Stimulated activated memory B cell treated with anti-CD40 and anti-IgM and Interleukin-4, amounts not matched to agents 10 μg/mL and 1 μg/mL and 100 μg/mL, for 72 hours (primary cell): ENCODE measurements at places on chromosomes 2 and 18.

DNA sequence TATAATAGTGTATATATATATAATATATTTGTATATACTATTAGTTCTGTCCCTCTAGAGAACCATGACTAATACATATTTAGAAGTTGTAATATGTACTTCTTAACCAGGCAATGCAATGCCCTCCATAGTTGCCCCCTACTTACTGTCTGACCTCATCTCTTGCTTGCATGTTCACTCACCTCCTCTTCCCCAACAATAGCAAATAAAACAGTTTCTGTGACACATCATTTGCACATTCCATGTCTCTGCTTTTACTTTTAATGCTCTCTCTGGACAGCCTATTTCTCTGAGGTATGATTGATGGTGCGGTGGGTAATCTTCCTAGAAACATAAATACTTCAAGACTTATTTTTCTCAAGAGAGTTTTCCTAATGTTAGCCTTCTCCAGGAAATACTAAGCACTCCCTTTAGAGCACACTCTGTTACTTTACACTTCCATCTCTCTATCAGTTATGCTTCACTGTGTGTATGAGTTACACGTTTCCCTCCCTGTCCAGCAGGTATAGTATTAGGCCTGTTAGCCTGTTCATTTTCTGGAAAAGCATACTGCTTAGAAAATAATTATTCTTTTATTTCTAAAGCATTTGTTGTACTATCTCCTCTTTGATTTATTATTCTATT lies 295.6 kb upstream of the LRATD1 start:
- no peak for ATAC-seq

- ATAC-seq = no peak
Observed at GRCh38 chr2:215831296-215831913, 181.9 kb downstream of the MREG start.

- no peak for ATAC-seq
Observed at GRCh38 chr18:55549474-55550104, 38.4 kb downstream of the TCF4 start.

- ATAC-seq = no peak
Observed at GRCh38 chr2:235544689-235544969, 50.8 kb downstream of the AGAP1 start.

GRCh38 chr2:48870503-48870902 lies 115.0 kb upstream of the LHCGR start:
- ATAC-seq = no peak

DNA sequence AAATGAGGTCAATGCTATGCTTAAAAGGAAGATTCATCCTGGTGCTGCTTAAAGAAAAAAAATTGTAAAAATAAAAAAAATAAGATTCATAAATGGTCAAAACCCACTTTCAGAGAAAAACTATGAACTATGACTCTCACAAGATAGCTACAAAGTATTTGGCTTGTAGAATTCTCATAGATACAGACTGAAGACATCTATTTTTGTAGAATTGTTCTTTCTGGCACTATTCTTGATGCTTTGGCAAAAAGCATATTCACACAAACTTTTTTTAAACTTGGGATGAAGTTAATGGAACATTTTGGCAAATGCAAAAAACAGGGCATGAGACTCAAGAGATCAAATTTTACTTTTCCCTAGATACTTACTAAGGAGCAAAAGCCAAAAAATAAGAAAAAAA lies 12.5 kb upstream of the ANKRD29 start:
- no peak for ATAC-seq

DNA sequence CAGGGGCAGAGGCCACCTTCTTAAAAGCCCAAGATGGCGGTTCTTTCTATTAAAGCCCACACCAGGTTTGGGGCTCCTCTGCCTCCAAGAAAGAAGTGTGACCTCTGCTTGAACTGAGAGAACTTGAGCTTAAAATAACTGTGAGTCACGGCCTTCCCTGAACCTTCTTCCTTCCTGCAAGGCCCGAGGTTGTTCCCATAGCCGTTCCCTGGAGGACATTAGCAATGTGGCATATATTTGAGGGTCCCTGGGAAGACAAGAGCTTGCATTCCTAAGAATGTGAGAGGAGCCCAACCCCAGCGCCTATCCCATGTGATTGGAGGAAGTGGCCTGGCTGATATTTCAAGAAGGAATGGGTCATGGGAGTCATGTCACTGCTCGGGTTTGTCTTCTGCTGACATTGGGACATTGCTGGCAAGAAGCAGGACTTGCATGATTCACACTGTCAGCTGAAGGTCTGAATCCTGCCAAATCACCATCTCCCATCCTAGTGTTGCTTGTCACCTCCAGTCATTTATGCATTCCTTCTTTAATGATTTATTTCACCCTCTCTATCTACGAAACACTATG lies 168.1 kb downstream of the TRIB2 start:
- ATAC-seq = no peak

GRCh38 chr18:27954226-27954625 lies 222.7 kb downstream of the CDH2 start:
- no peak for ATAC-seq

DNA sequence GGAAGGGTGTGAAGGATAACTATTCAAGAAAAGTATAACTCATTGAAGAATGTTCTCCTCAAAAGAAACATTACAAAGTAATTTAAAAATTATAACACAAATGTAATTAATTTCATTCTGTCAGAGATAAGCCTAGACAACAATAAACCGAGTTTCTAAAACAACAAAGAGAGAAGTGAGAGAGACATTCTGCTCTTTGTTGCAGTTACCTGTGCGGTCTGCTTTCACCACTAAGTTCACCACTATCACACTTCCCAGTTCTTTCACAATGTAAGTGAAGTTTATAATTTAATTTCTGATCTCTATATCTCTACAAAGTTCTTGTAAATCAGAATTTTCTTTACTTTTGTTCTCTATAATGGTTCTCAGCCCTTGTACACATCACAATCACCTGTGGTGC lies 76.3 kb upstream of the FRZB start:
- no peak for ATAC-seq

DNA sequence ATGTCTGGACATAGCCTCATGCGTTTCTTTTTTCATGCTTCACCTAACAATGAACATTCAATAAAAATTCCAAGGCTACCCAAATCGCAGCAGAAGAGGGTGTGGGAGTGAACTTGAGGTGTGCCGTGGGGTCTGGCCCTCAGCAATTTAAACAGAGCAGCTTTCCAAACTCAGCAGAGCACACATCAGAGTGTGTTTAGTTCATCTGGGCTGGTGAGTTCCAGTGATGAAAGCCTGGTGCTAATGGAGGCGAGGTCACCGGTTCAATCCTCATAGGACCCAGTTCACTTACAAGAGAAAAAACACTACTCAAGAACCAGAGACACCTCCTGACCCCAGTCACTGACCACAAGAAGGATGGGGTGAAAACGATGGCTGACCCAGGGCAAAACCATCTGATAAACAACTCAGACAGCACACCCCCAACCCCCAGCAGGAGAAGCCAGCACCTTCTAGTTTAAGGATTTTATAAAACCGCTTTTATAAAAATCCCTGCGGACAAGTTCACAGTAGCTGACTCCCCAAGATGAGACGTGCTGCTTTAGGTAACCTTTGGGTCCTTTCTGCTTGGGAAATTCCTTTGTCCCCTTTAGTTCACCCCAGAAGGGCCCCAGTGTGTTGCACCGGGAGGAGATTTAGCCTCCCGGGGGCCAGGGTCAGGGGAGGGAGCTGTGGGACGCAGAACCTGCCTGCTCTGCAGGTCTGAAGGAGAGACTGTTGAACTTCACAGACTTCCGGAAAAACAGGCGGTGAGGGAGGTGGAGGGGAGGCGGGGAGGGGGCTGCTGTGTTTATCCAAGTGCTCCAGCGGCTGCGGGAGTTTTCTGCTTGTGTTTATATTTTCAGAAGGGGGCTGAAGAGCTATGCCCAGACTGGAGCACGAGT lies 152.7 kb upstream of the SOX11 start:
- no peak for ATAC-seq

GRCh38 chr2:127275789-127276188 lies 18.2 kb downstream of the ERCC3 start:
- no peak for ATAC-seq

DNA sequence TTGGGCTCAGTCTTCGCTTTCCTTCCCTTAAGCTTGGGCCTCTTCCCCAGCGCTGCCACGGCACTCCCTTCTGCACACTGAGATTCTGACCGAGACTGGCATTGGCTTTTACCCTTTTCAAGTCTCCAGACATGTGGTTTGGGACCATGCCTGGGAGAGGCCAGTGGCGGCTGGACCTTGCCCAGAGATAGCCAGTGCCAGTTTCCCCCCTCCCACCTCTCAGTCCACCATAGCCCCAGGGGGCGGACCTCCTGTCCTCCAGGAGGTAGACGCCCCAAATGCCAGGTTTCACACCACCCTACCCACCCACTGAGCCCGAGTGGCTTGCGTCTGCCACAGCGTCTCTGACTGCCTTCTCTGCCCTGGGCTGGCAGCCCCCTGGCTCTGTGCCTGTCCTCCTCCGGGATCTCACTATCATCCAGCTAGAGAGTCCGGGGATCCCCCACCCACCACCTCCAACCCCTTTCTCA lies 47.7 kb downstream of the INPP5D start:
- peak; percentile 67 for ATAC-seq

DNA sequence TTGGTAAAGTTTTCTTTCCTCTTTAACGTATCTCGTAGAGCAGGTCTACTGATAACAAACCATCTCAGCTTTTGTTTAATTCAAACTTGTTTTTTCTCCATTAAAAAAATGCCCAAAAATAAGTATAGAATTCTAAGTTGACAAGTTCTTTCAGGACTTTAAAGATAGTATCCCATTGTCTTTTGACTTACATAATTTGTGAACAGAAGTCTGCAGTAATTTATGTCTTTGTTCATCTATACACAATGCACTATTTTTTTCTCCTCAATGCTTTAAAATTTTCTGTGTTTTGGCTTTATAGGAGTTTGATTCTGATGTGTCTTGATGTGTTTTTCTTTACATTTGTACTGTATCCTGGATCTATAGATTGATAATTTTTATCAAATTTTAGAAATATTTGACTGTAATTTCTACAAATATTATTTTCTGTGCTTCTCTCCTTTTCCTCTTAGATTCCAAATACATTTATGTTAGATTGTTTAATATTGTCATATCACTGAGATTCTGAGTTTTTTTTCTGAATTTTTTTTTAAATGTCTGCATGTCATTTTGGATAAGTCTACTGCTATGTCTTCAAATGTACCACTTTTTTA lies 143.3 kb downstream of the FTCDNL1 start:
- no peak for ATAC-seq

- peak; percentile 91 for ATAC-seq
Observed at GRCh38 chr2:88016086-88016959, at the start of gene RNU2-63P. TSS of gene RNU2-63P (minus strand) at chr2:88016547.
